ENCODE measurements at places on chromosomes 4 and X. TPM values are rescaled to one million over a fixed set of nuclear protein-coding genes. Genes with fewer than 3 reads are reported as not detected.

DNA sequence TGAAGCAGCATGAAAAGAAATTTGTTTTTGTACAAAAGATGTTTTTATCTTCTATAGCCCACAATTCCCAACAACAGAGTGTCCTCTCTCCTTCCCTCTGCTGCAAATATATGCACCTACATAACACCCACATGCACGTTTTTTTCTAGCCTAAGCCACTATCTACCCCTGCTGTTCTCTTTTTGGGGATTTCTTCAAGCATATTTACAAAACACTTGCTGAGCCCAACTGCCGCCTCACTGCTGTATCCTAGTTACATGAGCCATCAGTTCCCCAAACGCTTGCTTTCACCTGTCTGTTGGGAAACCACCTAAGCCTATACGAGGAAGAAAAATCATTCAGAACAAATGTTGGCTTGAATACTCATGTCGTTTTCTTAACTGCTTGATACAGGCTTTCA is 127.2 kb downstream of the CHRNA9 start:
- DNase-seq = no peak
- no peaks in the 10 kb centered on the region for H3K36me3 ChIP-seq
- no peaks in the 10 kb centered on the region for H3K4me1 ChIP-seq
- no peak overlapping the region for H3K27ac ChIP-seq

GRCh38 chr4:47391256-47391655 is 72.2 kb downstream of the COMMD8 start:
- no peak overlapping the region for H3K27ac ChIP-seq
- H3K36me3 ChIP-seq = no peaks in the 10 kb centered on the region
- no peaks in the 10 kb centered on the region for H3K4me1 ChIP-seq
- DNase-seq = no peak
- H3K4me3 ChIP-seq = no peak overlapping the region

DNA sequence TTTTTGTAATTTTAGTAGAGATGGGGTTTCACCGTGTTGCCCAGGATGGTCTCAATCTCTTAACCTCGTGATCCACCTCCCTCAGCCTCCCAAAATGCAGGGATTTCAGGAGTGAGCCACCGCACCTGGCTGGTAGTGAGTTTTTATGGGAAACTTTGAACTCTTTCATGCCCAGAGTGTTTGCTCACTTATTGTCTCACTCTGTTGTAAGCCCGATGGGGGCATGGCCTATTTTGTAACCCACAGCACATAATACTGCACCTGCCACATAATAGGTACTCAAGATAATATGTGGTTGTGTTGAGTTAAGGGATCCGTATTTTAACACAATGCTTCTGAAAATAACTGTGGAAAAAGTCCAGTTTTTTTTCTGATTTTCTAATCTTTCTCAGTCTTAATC is 109.6 kb upstream of the GIMD1 start:
- no peak for DNase-seq
- H3K27ac ChIP-seq = no peak overlapping the region
- no peaks in the 10 kb centered on the region for H3K27me3 ChIP-seq
- H3K4me1 ChIP-seq = no peaks in the 10 kb centered on the region
- no peaks in the 10 kb centered on the region for H3K36me3 ChIP-seq

DNA sequence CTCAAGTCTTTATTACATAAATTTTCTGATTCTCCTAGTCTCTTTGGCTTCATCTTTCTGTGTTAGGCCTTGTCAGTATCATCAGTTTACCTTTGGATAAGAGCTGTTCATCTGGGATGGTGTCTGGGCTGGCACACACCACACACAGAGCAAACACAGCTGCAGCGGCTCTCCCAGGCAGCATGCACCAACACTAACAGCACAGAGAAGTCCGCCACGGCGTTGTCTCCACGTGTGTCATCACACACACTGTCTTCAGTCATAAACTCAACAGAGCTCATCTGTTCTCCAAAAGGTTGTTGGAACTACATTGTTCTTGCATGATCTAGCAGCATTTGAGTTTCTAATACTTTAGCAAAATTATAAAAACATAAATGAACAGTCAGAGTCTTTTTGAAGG is 851.9 kb upstream of the FRG1 start:
- H3K4me1 ChIP-seq = no peaks in the 10 kb centered on the region
- H3K27me3 ChIP-seq = no peaks in the 10 kb centered on the region
- H3K4me3 ChIP-seq = no peak overlapping the region
- H3K27ac ChIP-seq = no peak overlapping the region

DNA sequence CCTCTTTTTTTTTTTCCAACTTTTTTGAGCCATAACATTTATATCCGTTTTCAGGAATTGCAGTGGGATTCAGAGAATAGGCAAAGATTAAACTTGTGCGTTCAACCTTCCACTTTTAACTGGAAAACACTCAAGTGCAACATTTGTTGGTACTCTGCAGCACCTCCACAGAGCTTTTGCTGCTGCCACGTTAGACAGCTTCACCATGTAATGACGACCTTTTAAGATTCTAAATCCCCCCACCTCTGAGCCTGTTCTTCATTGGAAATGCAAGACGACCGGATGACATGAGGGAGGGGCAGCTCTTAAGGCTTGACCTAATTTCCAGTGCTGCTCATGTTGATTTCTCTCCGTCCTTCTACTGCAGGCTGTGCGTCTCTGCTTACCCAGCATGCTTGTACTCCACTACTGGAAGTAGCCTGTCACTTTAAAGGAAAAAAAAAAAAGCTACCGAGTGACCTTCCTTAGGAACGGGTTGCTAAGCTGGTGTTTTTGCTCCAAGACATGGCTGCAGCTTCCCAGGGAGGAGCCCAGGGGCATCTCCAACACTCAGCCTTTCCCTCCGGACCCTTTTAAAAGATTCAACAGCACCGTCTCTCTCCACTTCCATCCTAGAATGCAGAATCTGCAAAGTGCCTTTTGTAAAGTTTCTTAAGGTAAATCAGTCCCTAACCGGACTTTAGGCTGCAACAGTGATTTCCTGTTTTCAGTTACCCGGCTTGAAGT is at the start of gene CC2D2A:
Gene CC2D2A, plus strand, starts transcription at position 481 of the 726 bp plus-strand sequence. CDS start 6,051 bp downstream, outside the sequence.
- peak; percentile 13 for DNase-seq
- peaks cover 7% of the 10 kb centered on the region for H3K4me1 ChIP-seq
- H3K27ac ChIP-seq = no peak within 1 kb of the TSS
- H3K27me3 ChIP-seq = no peaks in the 10 kb centered on the region
- H3K36me3 ChIP-seq = no peaks in the 10 kb centered on the region

OPHN1 gene
- 5.6 TPM for total RNA-seq

DNA sequence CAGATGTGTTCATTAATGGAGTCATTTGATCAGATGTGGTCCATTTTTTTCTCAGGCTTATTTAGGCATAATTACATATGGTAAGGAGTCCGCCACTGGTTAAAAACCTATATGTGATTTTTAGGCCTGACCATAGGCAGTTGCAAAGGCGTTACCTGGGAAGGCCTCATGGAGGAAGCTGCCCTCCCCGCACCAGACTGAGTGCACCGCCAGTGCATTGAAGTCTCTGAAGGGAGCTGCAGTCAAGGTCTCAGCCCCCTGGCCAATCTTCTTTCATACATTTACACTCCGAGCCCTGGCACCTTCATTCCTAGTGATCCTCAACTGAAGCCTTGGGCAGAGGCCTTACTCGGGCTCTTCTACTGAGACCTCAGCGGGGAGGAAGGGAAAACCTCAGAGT is 898.2 kb upstream of the AGA start:
- no peaks in the 10 kb centered on the region for H3K36me3 ChIP-seq
- no peak overlapping the region for H3K4me3 ChIP-seq
- no peak for DNase-seq
- no peaks in the 10 kb centered on the region for H3K4me1 ChIP-seq
- no peak overlapping the region for H3K27ac ChIP-seq

- H3K36me3 ChIP-seq = no peaks in the 10 kb centered on the region
- H3K4me1 ChIP-seq = peaks cover 56% of the 10 kb centered on the region
- H3K27ac ChIP-seq = peak overlapping the region; percentile 99
- peak; percentile 62 for DNase-seq
- peak overlapping the region; percentile 85 for H3K4me3 ChIP-seq
Observed at GRCh38 chrX:40175511-40176350, 78.0 kb upstream of the BCOR start.

TENM3 gene
- total RNA-seq = not detected

- H3K4me1 ChIP-seq = no peaks in the 10 kb centered on the region
- no peak overlapping the region for H3K27ac ChIP-seq
- no peaks in the 10 kb centered on the region for H3K27me3 ChIP-seq
- no peak overlapping the region for H3K4me3 ChIP-seq
- DNase-seq = no peak
Observed at GRCh38 chr4:184019667-184020623, 114.8 kb downstream of the STOX2 start.

GAGE1 gene
- not detected for total RNA-seq

- H3K4me1 ChIP-seq = no peaks in the 10 kb centered on the region
- H3K36me3 ChIP-seq = no peaks in the 10 kb centered on the region
- no peak overlapping the region for H3K27ac ChIP-seq
- peaks cover 6% of the 10 kb centered on the region for H3K27me3 ChIP-seq
- H3K4me3 ChIP-seq = no peak overlapping the region
- no peak for DNase-seq
Observed at GRCh38 chr4:38452542-38452941, 211.5 kb upstream of the KLF3 start.

PABPC4L gene
- not detected for total RNA-seq

TXLNG gene
- total RNA-seq = 16.9 TPM

GRCh38 chr4:119125931-119126330 is 9.7 kb upstream of the MYOZ2 start:
- no peaks in the 10 kb centered on the region for H3K36me3 ChIP-seq
- no peak overlapping the region for H3K4me3 ChIP-seq
- no peak for DNase-seq
- H3K27ac ChIP-seq = no peak overlapping the region
- no peaks in the 10 kb centered on the region for H3K27me3 ChIP-seq
- no peaks in the 10 kb centered on the region for H3K4me1 ChIP-seq

CFP gene
- total RNA-seq = 21.1 TPM

DNA sequence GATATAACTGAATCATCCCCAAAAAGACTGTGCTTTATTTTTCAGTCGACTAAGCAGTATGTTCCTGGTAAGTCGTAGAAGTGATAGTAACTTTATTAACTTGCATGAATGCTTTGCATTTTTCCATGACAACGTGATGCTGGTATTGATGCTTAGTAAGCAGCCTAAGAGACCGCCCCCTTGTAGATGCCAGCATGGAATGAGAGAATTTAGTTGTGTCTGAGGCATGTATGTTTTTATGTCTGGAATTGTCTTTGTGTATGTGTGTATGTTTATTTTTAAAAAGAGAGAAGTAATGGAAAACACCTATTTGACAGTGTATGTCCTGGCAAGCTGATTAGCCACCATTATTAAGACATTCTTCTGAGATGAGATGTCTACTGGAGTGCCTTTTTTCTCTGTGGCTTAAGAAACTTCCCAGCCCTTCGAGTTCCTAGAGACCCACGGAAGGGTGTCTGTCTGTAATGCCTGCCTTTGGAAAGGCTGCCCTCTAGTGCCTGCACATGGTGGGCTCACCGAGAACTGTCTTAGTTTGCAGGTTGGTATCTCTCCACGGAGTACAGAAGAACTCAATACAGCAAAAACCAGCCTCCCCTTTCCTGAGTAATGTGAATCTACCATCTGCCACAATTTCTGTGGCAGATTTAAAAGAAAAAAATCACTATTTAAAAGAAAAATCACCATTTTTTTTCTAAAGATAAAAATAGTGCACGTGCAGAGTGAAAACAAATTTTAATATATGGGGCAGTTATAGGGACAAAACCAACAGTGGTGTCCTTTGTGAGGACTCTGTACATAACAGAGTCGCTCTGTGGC is 85.9 kb downstream of the AASDH start:
- DNase-seq = peak; percentile 26
- H3K4me1 ChIP-seq = no peaks in the 10 kb centered on the region
- no peak overlapping the region for H3K27ac ChIP-seq
- no peak overlapping the region for H3K4me3 ChIP-seq

MND1 gene
- not detected for total RNA-seq

- peaks cover 85% of the 10 kb centered on the region for H3K27me3 ChIP-seq
- H3K4me3 ChIP-seq = no peak overlapping the region
- H3K36me3 ChIP-seq = no peaks in the 10 kb centered on the region
Observed at GRCh38 chr4:4857001-4857808, 2.3 kb upstream of the MSX1 start.

DNA sequence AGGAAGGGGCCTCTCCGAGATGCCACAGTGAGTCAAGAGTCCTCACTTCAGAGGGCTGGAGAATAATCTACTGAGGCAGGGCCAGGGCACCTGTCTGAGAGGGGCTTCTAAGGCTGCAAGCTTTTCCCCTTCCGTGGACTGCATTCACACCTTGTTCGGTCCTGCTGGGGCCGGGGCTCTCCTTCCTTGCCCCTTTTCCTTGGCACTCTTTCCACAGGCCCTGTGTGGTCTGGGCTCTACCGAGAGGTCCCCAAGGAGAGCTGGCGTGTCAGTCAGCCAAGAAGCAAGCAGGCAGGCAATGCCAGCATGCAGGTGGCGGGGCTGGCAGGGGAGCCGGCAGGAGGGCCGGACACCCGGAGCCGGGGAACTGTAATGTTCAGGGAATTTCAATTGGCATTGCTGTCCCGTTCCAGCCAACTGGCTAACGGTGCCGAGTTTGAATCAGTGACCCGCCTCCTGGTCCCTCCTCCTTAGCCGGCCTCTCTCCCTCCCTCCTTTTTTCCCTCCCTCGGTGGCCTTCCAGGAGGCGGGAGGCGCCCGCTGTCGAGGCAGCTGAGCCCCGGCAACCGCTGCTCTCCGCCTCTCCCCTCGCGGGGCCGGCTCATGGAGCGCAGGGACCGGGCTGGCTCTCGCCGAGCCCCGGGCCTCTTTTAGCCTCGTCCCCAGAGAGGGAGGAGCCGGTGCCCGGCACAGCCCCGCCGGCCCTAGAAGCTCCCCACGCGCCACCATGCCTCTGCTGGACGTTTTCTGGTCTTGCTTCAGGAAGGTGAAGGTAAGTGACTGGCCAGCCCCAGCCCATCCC is at the start of gene STARD8:
Gene STARD8, plus strand, starts transcription at position 511 of the 802 bp plus-strand sequence. Its CDS starts 217 bp downstream, at position 728.
- H3K27me3 ChIP-seq = no peaks in the 10 kb centered on the region
- H3K27ac ChIP-seq = no peak within 1 kb of the TSS

DNA sequence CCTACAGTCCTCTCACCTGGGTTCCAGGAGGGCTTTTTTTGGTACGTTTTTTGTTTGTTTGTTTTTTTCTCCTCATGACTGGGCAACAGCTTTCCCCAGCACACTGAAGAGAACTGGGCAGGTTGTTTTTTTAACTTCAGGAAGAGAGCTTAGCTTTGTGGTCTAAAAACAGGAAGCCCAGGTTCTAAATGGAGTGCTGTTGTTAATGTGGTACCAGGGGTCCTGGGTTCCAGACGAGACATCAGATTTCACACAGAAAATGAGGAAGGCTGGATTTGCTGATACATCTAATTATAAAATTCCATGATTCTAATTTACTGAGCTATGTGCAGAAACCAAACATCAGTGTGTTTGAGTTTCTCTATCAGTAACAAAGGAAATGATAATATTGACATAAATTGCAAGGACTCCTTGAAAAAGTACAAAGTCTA is 4.2 kb downstream of the MYOZ2 start:
- peak; percentile 22 for DNase-seq
- H3K4me3 ChIP-seq = no peak overlapping the region
- H3K36me3 ChIP-seq = no peaks in the 10 kb centered on the region
- peaks cover 3% of the 10 kb centered on the region for H3K4me1 ChIP-seq
- H3K27me3 ChIP-seq = no peaks in the 10 kb centered on the region
- no peak overlapping the region for H3K27ac ChIP-seq

SLC49A3 gene
- 10.0 TPM for total RNA-seq

F11 gene
- total RNA-seq = 0.68 TPM
